ENCODE measurements at places on chromosomes 3 and 15. TPM values are rescaled to one million over a fixed set of nuclear protein-coding genes. Genes with fewer than 3 reads are reported as not detected.

The GBE1 gene
- total RNA-seq = 26.0 TPM

The FAM43A gene
- 8.9 TPM for total RNA-seq

The SLC22A13 gene
- total RNA-seq = 0.13 TPM

The GOLGA6B gene
- total RNA-seq = not detected

The AGTR1 gene
- 0.40 TPM for total RNA-seq

The LACTB gene
- total RNA-seq = 26.4 TPM

The WDR72 gene
- 5.5 TPM for total RNA-seq

The PPM1M gene
- total RNA-seq = 4.7 TPM

The GABRR3 gene
- total RNA-seq = not detected

The C15orf61 gene
- 4.4 TPM for total RNA-seq

The NUP210 gene
- 41.9 TPM for total RNA-seq

The CCDC39 gene
- total RNA-seq = not detected

The TPRG1 gene
- 0.21 TPM for total RNA-seq
